ENCODE measurements at places on chromosomes 5 and 9.

- no peak for DNase-seq
Observed at GRCh38 chr5:73814233-73814846, 188.3 kb downstream of the ARHGEF28 start.

DNA sequence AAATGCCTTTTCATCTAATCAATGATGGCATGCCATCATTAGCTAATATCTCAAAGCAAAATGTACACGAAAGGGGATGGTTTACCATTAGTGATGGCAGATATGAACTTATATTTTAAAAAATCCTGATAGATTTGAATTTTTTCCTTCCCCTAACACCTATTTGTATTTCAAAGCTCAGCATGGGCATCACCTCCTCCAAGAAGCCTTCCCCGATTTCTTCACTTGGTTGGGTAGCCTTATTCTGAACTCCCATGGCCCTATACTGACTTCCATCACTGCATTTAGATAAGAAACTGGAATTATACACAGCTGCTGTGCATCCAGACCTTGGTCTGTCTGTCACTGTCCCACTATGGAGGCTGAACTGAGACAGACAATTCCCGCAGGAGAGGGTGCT is 49.6 kb upstream of the FBXW11 start:
- DNase-seq = no peak

GRCh38 chr5:170753311-170753710 is 30.2 kb upstream of the GABRP start:
- no peak for DNase-seq

GRCh38 chr5:35754481-35754880 is 102.2 kb upstream of the IL7R start:
- DNase-seq = no peak

DNA sequence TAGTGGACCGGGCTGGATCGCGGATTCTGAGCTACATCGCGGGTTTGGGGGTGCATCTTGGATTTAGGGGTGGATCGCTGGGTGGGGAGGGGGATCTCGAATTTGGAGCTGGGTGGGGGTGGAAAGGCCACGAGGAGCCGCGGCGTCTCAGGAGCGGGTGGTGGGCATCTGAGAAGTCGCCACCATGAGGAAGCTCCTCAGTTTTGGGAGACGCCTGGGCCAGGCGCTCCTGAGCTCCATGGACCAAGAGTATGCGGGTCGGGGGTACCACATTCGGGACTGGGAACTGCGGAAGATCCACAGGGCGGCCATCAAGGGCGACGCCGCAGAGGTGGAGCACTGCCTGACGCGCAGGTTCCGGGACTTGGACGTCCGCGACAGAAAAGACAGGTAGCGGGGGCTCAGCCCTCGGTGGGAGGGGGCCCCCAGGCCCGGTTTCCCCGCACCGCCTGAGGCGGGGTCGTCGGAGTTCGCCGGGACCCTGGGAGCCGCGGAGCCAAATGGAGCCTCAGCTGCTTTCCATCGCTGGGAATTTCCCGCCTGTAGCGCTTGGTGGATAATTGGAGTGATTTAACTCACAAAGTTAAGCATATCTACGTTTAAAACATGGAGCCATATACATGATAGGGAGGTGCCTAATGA is 376 bp downstream of the ANKRD18B start:
- DNase-seq = no peak

DNA sequence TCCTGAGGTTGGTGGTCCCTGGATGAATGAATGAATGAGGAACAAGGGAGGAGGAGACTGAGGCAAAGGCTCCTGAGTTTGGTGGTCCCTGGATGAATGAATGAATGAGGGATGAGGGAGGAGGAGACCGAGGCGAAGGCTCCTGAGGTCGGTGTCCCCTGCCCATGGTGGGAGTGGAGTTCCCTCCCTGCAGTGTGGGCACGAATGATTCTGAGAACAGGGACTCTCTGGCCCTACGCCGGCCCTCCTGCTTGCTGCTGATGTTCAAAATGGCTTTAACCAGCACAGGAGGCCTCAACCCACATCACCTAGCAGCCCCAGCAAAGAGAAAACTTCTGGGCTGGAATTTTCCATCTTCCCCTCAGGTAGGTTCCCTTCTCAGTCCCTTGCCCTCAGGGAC is 377.8 kb downstream of the IRX2 start:
- DNase-seq = no peak

GRCh38 chr5:146626936-146627335 is 110.9 kb upstream of the GPR151 start:
- no peak for DNase-seq

DNA sequence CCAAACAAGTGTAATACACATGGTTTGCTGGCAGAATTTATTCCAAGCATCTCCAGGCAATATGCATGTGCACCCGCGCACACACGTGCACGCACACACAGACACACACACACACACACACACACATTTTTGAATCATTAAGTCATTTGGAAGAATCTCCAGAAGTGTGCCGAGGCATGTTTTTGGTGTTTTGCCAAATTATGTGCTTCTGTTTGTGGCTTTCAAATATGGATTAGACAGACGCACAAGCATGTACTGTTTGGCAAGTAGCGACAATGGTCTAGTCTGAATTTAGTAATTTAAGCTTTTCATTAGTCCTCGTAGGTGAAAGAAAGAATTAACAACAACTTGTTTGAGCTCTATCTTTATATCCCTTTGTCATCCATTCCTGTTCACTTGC is 36.7 kb downstream of the NFIB start:
- no peak for DNase-seq

- DNase-seq = no peak
Observed at GRCh38 chr9:129183495-129184218, 5.6 kb upstream of the IER5L start.

- no peak for DNase-seq
Observed at GRCh38 chr5:167412556-167412955, 878.9 kb upstream of the WWC1 start.

- no peak for DNase-seq
Observed at GRCh38 chr5:178114325-178115135, 1.2 kb downstream of the N4BP3 start.

- no peak for DNase-seq
Observed at GRCh38 chr5:84379749-84380148, 4.9 kb downstream of the EDIL3 start.

DNA sequence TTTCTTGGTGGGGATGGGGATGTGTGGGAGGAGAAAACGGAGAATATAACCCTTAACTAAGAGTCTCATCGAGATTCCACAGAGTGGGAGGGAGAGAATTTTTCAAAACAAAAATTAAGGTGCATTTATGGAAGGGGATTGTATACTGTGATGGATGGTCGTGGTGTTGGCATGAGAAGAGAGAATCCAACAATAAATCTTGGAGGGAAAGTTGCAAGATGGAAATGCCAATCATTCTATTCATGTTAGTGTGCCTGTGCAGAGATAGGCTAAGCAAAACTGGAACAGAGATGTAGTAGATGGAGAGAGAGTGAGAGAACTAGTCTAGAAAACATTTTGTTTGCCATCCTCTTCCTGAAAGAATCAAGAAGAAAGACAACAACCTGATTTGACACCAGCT is 613.1 kb downstream of the EBF1 start:
- no peak for DNase-seq

- no peak for DNase-seq
Observed at GRCh38 chr5:75668977-75669689, 48.1 kb downstream of the POC5 start.
